Activated T-cell treated with anti-CD3 and anti-CD28 coated beads for 1 hour (primary cell): ENCODE measurements at places on chromosomes 11 and 22.

DNA sequence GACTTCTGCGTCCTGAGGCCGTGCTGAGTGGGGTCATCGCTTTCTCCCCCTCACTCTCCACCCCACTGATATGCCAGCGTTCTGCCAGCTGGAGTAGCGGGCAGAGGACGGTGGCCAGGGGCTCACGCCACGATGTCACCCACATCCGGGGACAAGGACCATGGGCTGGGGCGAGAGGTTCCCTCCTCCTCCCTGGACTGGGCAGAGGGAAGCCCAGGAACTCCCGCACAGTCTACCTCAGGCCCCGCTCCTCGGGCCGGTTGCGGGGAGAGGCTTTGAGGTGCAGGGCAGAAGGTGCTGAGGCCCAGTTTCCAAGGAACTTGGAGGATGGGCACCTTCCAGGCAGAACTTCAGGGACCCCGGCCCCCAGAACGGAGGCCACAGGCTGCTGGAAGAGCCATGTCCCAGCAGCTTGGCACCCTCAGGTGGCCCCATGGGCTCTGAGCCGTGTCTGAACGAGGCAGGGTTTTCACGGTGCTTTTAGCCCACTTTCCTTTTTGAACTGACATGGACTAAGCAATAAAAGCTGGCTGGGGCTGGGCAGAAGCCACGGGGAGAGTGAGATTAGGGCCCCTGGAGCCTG, 25.4 kb downstream of the ADAMTS15 start:
- no peak for DNase-seq

DNA sequence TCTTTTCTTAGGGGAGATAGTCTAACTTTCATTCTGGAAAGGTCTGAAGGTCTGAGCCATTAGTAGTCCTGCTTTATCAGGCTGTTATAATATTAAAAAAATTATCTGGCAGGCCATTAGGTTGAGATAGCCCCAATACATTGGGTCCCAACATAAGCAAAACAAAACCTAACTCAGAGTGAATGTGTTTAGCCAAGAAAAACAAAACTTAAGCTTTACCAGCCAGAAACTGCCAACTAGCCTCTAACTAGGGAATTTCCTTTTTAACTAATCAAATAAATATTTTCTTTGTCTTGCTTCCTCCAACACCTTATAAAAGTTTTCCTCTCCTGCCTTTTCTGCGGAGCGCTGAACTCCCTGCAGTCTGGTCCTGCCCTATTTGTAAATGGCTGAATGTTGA, 1137.7 kb upstream of the CNTN5 start:
- no peak for DNase-seq

GRCh38 chr11:44421090-44421675, 111.2 kb upstream of the ALX4 start:
- no peak for DNase-seq

- DNase-seq, result no peak
Observed at GRCh38 chr11:134513585-134514120, 101.6 kb upstream of the B3GAT1 start.

- no peak for DNase-seq
Observed at GRCh38 chr11:125300791-125301218, 136.3 kb downstream of the PKNOX2 start.

GRCh38 chr22:48744283-48744641, 1083.4 kb downstream of the BRD1 start:
- DNase-seq, result no peak

DNA sequence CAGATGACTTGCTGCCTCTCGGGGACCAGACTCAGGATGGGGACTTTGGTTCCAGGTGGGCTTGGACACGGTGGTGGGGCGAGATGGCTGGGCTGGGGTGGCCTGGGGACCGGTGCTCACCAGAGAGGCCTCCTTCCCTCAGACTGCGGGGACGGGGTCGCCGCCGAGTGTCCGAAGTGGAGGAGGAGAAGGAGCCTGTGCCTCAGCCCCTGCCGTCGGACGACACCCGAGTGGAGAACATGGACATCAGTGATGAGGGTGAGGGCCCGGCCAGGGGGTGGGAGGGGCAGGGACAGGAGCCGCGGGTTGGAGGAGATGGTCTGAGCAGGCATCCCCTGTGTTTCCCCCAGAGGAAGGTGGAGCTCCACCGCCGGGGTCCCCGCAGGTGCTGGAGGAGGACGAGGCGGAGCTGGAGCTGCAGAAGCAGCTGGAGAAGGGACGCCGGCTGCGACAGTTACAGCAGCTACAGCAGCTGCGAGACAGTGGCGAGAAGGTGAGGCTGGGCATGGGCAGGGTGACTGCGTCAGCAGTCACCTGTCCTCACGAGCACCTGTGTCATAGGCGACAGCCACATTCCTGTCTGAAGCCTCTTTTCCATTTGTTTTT, 5.9 kb downstream of the SART1 start:
- DNase-seq, result no peak

- DNase-seq, result no peak
Observed at GRCh38 chr22:46463435-46464227, 73.8 kb downstream of the CELSR1 start.

GRCh38 chr11:115151010-115151409, 353.2 kb downstream of the CADM1 start:
- no peak for DNase-seq

DNA sequence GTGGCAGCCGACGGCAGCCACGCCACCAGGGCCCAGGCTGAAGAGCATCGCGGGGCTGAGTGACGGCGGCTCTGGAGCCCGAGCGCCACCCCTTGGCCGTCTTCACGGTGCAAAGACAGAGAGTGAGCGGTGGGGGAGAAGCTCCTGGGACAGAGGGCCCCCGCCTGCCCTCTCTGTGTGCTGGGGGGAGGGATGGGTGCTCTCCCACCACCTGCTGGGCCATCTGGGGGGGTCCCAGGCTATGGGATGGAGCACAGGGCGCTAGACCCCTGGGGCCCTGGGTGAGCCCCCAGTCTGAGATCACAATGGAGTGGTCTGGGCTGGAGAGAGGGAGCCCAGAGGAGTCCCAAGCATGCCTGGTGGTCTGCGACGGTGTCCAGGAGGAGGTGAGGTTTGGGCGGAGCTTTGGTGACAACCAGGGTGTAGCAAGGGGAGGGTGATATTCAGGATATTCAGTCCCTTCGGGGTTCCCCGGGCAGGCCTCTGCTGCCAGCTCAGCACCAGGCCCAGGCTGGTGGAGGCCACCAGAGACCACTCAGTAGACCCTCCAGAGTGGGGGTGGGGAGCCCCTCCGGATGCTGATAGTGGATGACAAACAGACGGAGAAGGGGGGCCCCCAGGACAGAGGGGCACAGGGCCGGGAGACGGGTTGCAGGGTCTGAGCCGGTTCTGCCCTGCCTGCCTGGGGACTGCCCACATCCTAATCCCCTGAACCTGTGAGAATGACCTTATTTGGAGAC, 78.1 kb upstream of the PRR5 start:
- no peak for DNase-seq

- DNase-seq, result no peak
Observed at GRCh38 chr22:39815932-39816331, 77.6 kb downstream of the ENTHD1 start.

DNA sequence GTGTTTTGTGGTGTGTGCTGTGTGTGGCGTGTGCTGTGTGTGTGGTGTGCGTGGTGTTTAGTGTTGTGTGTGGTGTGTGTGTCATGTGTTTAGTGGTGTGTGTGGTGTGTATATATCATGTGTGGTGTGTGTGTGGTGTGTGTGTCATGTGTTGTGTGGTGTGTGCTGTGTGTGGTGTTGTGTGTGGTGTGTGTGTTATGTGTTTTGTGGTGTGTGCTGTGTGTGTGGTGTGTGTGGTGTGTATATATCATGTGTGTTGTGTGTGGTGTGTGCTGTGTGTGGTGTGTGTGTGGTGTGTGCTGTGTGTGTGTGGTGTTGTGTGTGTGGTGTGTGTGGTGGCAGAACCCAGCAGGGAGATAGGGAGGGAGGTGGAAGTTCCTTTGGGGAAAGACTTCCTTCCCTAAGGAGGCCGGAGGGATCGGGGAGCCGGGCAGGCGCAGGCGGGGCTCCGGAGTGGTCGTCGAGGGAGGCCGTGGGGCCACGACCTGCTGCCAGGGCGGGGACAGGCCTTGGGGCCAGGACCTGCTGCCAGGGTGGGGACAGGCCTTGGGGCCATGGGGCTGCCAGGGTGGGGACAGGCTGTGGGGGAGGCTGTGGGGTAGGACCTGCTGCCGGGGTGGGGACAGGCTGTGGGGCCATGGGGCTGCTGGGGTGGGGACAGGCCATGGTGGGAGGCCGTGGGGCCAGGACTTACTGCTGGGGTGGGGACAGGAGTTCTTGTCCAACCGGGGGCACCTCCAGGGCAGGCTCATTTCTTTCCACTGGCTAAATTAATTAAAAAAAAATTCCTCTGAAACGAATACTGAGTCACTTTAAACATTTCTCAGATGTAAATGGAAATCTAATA, 15.2 kb downstream of the PIM3 start:
- DNase-seq, result no peak

DNA sequence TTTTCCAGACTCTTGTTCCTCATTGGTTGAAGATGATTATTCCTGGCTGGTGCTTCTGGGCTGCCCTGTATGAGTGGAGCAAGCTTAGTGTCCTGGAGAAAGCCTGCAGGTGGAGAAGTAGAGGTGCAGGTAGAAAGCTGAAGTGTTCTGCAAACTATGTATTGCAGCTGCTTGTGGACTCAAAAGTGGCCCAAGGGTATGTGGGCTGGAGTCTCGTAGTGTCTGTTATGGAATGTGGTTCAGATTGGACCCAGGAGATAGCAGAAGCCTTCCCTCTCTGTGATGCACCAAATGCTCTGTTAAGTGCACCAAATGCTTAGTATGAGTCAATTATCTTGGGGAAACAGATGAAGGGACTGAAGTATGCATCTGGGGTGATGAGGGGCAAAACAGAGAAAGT, 122.8 kb upstream of the CCDC90B start:
- DNase-seq, result no peak

DNA sequence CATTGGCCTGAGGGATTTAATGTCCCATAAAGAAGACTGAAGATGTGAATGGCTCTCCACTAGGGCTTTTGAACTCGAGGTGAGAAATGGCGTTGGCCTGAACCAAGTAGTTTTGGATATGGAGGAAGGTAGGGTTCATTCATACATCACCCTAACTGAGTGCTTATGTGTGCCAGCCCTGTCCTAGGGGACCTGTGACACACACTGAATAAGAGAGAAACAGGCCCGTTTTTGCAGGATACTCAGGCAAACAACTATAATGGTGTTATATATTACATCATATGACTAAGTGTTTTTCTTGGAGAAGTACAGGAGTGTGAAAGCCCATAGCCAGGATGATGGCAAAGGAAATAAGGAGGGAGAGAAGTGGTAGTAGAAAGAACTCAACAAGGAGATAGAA, 368.1 kb downstream of the TMEM135 start:
- DNase-seq, result no peak

GRCh38 chr22:20247010-20247505, 21.1 kb downstream of the RTN4R start:
- no peak for DNase-seq

- DNase-seq, result no peak
Observed at GRCh38 chr11:119692540-119692820, 36.5 kb downstream of the NECTIN1 start.

DNA sequence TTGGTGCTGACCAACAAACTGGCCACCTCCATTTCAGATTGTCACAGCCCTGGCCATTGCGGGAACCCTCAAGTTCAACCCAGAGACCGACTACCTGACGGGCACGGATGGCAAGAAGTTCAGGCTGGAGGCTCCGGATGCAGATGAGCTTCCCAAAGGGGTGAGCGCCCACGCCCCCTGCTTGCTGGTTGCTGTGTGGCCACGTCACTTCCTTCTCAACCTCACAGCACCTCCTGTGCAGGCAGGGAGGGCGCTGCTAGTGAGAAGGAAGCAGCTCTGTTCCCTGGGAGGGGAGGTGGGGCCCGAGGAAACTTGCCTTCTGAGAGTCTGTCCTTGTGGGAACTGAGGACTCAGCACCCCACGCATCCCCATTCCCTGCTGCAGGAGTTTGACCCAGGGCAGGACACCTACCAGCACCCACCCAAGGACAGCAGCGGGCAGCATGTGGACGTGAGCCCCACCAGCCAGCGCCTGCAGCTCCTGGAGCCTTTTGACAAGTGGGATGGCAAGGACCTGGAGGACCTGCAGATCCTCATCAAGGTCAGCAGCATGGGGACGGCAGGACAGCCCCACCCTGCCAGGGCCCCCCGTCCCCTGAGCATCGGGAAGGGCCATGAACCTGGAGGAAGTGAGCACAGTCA, 19.3 kb downstream of the POLR3H start:
- peak; percentile 50 for DNase-seq

DNA sequence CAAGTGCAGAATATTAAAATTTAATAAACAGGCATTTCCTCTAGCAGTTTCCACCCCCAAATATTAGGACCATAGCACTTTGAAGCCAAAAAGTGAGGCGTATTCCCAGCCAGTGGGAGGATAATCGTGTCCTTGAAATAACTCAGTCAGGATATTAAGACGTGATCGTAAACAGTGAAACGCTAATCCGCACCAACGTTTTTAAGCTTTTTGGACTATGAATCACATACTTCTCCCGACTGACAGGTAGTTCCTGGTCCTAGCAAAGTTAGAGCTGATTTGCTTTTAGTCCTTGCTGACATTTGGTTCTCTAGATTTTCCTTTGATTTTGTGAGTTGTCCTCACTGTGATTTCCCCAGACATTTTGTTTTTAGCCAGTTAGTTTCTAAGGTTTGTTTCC, 197.1 kb upstream of the ARHGAP20 start:
- DNase-seq, result no peak

GRCh38 chr11:60657888-60658287, 41.5 kb upstream of the MS4A8 start:
- DNase-seq, result no peak
